ENCODE measurements at places on chromosomes 12 and 14.

- no peak for DNase-seq
These were observed 1.8 kb downstream of the SPSB2 start for GRCh38 chr12:6871052-6871957.

DNA sequence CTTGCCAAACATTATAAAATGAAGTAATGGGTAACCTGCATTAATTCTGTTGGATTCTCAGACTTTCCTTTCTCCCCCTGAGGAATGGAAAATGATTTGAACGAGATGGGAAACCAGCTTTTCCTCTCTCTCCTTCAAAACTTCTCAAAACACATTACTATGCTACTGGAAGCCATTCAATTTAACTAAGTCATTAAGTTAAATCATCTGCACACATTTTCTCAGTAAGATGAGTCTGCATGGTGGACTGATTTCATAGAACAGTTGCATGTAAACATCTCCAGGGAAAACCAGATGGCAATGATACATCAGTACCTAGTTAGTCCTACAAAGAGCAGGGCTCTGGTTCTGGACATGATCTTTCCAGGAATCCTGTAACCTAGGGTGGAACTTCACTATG is 59.9 kb downstream of the BMP4 start:
- no peak for DNase-seq

DNA sequence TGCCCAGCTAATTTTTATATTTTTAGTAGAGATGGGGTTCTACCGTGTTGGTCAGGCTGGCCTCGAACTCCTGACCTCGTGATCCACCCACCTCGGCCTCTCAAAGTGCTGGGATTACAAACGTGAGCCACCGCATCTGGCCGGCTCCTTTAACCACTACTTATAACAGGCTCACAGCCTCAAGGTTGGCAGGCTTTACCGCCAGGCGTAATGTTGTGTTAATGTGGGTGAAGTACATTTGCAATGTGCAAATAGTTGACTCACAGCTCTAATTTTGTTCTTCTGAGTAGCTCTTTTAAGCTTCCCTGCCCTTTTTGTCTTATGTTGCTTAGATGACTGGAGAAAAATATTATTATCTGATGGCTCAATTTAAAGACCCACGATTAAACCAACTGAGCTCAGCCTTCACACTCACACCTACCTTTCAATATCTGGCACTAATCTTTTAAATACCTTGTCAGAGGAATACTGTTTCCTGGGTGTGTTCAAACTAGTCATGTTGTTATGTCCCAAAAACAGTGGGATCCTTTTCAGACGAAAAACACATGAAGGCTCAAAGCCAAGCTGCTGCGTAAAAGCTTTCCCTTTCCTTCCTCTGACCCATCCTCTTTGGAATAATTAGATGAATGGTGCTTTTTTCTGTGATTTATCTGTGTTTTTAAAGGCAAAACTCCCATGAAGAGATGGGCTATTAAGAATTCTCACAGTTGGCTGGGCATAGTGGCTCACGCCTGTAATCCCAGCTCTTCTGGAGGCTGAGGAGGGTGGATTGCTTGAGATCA is 57.2 kb upstream of the USP44 start:
- no peak for DNase-seq

GRCh38 chr14:52619687-52620086 is 67.1 kb downstream of the GPR137C start:
- DNase-seq: no peak

DNA sequence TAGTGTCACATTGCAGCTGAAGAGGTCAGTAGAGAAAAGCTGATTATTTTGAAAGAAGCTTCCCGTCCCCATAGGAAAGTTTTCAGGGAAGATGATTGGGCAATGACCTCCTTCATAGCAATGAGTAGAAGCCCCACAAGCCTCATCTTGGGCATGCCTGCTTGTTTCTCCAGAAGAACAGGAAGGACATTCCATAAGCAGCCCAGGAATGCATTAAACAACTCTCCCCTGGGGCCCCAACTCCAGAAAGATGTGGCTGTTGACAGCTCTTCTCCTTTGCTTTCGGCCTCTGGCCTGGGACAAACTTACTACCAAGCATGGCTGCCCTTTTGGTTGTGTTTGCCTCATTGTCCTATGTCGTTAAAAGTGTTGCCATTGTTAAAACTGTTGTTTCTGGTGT is 5.7 kb upstream of the VDR start:
- DNase-seq: no peak

GRCh38 chr14:92471919-92472318 is 41.7 kb upstream of the RIN3 start:
- DNase-seq: no peak

GRCh38 chr12:124939421-124940142 is 25.1 kb upstream of the UBC start:
- DNase-seq: peak; percentile 91

Data from stimulated activated CD4-positive, alpha-beta T cell treated with anti-CD3 and anti-CD28 coated beads, TNF-alpha, amount 100 ng/mL, for 4 hours (primary cell).